CD4-positive, alpha-beta memory T cell (primary cell): ENCODE measurements at places on chromosomes 2 and 18.

DNA sequence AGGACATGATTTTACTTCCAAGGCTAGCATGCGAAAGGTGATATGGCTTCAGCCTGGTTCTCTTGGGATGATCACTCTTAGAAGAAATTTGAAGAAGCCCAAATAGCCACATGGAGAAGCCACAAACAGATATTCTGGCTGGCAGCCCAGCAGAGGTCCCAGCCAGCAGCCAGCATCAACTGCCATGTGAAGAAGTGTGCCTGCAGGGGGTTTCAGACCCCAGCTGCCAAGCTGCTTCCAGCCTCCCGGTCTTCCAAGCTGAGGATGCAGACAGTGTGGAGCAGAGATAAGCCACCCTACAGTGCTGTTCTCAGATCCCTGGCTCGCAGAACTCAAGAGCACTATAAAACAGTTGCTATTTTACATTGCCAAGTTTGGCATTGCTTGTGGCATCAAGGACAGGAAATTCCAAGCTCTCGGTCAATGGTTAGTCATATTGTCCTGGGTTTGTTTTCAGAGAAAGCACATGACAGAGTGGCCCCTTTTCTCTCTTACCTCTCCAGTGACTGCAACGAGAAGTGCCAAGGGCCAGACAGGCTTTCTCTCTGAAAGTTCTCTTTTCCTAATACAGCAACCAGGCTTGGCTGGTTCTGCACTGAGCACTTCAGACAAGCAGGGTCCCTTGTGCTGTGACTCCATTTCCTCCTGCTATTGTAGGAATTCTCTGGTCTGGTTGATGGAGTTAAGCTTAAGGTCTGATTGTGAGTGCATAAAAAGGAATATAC, 223.7 kb downstream of the ANKRD30B start:
- no peak for DNase-seq

DNA sequence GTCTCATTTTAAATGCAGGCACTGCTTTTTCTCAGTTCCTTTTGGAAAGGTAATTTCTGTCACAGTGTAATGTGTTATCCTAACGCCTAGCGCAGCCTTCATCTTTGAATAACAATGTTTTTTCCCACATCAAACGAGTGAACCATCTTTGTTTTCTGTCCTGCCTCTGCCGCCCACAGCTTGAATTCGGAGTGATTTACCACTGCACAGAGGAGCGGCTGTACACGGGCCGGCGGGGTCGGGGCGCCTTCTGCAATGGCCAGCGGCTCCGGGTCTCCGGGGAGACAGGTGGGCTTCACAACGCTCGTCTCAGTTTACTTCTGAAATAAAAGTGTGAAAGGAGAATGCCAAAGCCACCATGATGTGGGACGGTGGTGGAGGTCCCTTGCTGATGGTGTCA, 32.8 kb downstream of the IMPA2 start:
- no peak for DNase-seq

DNA sequence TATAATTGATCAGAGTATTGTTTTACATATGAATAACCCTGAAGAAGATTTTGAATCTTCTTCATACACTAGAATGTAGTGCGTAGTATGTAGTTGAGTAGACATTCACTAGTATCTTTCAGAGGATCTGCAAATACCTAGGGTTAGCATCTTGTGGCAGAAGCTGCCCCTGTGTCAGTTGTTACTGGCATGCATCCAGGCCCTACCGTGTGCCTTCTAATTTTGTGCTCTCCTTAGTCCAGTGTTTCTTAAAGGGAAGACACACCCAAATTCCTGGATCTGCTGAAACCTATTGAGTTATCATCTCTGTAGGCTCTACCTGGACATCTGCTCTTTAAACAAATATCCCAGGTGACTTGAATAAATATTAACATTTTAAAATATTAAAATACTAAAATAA, 99.7 kb upstream of the SERTAD2 start:
- DNase-seq: no peak

DNA sequence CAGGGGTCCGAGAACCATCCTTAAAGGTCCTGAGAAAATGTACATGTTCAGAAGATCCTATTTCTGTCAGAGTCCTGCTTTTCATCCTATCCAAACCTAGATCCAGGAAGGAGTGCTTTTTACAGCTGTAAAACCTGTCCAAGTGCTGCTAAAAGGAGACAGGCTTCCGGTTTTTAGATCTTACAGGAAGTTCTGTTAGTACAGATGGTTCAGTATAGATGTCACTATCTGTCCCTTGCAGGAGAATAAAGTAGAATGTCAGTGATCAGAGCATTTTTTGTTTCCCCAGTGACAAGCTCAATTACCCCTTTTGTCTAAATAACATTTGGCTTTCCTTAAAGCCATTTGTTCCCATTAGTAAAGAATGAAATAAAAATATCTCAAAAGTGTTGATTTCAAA, 98.3 kb downstream of the NRP2 start:
- DNase-seq: no peak

GRCh38 chr2:65479524-65479923, 47.1 kb upstream of the SPRED2 start:
- DNase-seq: no peak

GRCh38 chr2:239040152-239040761, 192.4 kb downstream of the TWIST2 start:
- DNase-seq: no peak

DNA sequence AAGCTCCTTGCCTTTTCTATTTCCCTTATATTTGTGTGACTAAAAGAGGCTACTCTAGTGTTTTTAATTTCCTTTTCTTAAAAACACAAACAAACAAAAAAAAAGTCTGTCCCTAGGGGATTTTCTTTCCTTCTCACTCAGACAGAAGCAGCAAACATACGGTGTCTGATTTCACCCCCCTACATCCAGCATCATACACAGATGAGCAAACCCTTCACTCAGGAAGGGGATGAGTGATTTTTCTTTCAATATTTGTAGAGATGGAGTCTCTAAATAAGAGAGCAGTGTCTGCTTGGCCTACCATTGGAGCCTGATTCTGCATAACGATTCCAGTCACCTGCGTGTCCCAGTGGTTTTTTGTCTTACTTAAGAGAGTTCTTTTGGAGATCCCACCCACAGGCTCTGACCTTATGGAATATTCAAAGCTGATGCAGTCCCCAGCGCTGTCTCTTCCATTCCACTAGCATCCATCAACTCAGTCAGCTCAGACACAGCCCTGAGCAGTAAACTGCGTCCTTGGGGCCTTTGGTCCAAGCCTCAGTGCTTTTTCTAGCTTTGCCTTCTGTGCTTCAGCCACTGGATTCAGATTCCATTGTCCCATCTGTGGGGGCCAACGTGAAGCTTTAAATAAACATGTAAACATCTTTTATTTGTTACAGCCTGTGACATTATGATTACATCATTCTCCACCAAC, 52.6 kb upstream of the TPO start:
- no peak for DNase-seq

DNA sequence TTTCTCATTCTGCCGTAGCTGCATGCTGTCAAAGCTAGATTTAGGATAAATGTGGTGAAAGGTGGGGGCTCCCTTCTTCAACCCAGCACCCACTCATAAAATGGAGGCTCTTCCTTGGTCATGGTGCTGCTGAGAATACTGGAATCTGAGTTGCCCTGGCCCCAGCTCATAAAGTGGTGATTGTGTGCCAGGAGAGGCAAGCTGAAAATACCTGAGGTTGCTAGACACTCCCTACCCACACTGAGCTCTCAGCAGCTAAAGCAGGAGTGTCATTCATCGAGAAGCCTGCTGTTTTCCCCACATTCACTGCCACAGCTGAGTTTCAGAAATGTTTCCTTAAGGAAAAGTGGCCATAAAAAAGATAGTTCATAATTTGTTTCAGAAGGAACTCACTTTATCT, 297.1 kb upstream of the RBMS1 start:
- no peak for DNase-seq

DNA sequence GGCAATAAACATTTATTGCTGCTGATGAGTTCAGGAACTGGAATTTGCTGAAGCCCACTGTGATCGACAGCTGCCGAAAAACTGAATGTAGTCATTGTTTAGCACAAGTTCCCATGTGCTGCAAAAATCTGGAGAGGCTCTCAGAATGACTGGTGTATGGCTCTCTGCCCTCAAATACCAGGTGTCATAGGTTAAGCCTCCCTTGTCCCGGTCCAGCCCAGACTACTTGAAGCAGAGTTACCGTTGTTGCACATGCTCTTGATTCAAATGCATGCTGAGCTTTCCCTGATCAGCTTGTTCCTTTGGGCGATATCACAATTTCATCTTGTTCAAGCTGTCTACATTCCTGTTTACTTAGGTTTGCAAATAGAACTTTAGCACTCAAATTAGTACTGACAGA, 625.2 kb downstream of the CPS1 start:
- DNase-seq: no peak

DNA sequence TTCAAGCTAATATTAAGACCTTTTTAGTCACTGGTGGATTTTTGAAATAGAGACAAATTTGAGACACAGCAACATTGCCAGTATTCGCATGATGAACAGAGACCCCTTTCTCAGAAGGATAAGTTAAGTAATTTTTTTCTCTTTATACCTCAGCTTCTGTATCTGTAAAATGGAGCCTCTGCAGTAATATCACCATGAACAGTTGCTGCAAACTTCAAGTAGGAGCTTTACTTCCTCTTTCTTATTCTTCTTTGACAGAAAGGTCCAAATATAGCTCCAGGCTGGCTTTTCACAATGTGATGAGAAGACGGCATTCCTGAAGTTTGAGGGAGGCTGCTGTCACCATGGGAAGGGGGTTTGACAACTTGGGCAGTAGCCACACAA, 158.7 kb downstream of the TDRD15 start:
- DNase-seq: no peak

DNA sequence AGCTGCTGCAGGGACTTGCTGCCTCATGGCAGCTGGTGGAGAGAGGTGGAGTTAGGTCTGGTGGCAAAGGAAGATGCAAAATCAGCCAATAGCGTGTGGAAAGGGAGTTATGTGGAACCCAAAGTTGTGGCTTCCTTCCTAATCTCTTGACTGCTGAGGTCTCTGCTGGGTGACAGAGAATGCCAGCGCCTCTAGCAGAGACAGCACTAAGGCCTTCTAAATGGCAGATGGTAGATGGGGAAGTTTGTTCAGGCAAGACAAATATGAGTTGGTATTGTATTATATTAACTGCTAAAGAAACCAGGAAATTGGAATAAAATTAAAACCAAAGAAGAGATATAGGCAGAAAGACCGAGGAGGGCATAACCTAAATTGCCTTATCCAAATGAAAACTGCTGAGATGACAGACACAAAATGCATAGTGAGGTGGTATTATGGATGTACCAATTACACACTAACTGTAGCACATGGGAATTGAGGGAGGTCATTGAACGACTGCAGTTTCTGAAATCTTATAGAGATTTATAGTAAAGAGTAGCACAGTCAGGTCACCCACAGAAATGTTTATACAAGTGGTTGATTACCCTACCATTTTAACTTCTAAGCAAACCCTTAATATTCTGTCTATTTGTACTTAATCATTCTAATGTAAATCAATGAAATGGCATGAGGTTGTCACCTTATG, 246.6 kb upstream of the SESTD1 start:
- DNase-seq: no peak

GRCh38 chr2:39264733-39265132, 21.0 kb upstream of the CDKL4 start:
- no peak for DNase-seq

DNA sequence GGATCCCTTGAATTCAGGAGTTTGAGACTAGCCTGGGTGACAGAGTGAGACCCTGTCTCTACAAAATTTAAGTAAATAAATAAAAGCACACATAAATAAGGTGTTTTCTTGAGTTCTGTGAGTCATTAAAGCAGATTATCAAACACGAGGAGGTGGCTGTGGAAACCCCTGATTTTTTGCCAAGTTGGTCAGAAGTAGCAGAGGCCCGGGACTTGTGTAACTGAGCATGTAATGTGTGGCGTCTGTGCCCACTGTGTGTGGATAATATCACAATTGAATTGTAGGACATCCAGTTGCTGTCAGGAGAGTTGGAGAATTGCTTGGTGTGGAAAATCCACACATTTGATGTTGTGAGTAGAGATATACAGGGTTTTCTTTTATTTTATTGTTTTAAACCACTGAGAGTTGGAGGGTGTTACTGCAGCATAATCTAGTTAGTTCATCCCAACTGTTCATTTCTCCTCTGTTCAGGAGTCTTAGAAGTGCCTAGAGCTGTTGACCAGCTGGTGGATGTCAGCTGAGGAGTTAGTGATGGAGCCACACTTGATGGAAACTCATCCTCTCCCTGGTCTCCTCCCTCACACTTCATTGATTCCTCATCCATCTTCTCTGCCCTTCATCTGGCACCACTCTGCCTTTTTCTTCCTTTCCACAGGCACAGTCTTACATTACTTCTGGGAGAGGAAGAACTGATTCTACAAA, 45.9 kb upstream of the RHOB start:
- no peak for DNase-seq

GRCh38 chr18:76317136-76317535, 177.9 kb downstream of the ZNF516 start:
- DNase-seq: no peak

DNA sequence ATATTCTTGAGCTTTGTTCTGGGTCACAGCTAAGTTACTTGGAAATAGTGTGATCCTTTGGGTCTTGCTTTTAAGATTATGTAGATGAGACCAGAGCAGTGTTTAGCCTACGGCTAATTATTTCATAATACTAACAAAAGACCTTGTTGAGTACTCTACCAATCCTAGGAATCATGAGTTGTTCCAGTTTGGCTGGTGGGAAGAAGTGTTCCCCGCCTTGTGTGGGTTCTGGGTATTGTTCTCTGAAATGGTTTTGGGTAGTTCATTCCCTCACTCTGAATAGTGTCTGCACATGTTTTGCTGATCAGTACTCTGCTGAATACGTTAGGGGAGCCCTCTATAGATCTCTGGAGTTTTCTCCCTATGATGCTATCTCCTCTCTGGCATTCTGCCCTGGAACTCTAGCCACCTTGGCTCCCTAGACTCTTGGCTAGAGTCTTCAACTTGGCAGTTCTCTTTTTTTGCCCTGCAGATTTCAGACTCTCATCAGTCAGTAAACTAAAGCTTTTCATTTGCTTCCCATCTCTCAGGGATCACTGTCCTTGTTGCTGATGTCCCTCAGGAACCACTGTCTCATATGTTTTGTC, 48.4 kb downstream of the NEMP2 start:
- DNase-seq: no peak

- DNase-seq: no peak
Measured at GRCh38 chr2:142867136-142867535, 10.3 kb upstream of the KYNU start.

GRCh38 chr2:33511141-33511540, 34.7 kb downstream of the RASGRP3 start:
- no peak for DNase-seq

GRCh38 chr2:42224422-42225067, 55.4 kb downstream of the EML4 start:
- DNase-seq: no peak

DNA sequence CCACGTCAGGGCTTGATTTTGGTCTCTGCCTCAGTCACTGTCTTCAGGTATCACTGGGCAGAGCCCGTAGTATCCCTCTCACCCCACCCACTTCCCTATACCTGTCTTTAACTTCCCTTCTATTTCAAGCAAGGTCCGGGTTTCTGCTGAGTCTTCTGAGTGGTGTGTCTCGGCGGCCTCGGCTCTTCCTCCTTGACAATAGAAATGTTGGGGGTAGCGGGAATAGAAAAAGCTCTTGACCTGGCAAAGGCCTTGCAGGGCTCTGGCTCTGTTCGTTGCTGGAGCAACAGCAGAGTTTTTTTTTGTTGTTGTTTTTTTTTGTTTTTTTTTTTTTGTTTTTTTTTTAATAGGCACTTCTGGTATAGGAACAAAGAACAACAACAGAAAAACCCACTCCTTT, 16.0 kb upstream of the IGFBP5 start:
- no peak for DNase-seq
